Right renal pelvis (tissue), 4 donors: ENCODE measurements at places on chromosomes 4 and X.

- DNase-seq: no peak
Observed at GRCh38 chr4:61727286-61727685, 527.2 kb downstream of the ADGRL3 start.

GRCh38 chrX:149040873-149041535, 464.1 kb downstream of the IDS start:
- no peak for DNase-seq

GRCh38 chr4:111806331-111806730, 338.9 kb upstream of the FAM241A start:
- no peak for DNase-seq

DNA sequence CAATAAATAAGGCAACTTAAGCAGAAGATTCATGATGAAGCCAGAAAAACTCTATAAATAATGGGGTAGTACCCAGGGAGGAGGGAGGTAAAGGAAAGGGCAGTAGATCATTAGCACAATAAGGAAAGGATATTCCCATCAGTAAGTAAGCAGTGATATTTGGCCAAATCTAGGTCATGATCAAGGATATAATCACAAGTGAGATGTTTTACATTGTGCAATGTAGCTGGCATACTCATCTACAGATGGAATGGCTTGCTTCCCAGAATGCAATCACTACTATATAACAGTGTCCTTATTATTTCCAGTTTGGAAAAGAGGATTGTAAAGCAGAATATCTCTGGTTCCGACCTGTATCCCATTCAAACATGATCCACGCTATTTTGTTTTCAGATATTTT, 483.4 kb downstream of the RPA4 start:
- DNase-seq: no peak

DNA sequence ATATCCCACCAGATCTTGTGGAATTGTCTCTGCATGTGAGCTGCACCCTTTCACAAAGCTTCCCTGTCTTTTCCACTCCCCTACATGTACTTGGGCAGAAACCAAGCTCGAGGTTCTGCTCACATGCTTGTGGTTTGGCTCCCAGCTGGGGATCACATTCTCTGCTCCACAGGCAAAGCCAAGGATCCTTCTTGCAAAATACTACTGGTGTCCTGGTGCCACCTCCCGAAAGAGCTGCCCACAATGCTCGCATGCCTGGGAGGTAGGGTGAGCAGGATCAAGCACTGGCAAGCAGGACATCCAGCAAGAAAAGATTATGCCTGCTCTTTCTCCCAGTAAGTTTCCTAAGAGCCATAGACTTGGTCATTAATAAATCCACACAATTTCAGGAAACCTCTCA, 45.1 kb upstream of the PPARGC1A start:
- DNase-seq: no peak

DNA sequence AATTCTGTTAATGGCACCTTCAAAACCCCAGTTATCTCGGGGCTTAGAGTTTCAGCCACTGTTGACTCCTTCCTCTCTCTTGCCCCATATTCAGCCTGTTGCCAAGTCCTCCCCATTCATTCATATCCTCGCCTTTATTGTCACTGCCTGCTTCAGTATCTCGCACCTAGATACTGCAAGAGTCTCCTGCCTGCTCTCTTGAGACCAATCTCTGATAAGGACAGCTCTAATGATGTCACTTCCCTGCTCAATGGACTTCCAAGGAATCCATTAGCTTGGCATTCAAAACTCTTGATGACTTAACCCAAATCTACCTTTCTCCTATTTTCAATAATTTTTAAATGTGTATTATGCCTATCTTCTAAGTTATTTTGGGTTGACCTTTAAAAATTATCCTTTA, 1.1 kb upstream of the UBE2A start:
- no peak for DNase-seq

DNA sequence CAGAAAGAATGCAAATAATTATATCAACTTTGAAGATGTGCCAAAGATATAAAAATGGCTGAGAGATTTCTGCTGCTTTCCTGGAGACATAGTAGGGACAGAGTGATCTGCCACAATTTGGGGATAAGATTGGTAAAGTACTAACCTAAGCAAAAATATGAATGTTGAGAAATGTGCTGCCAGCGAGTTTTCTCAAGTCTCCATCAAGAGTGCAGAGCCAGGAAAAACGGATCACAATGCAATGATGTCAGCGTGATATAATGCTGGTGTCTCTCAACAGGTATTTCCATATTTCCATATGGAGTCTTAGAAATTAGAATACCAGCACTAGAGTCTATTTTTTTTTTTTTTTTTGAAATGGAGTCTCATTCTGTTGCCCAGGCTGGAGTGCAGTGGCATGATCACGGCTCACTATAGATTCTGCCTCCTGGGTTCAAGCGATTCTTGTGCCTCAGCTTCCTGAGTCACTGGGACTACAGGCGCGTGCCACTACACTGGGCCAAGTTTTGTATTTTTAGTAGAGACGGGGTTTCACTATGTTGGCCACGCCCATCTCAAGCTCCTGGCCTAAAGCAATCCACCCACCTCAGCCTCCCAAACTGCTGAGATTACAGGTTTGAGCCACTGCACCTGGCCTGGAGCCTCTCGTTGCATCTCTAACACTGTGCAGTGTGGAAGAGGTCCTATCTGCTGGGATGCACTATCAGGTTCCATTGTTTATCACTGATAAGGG, 893.5 kb downstream of the TRIML1 start:
- DNase-seq: no peak

GRCh38 chr4:180560896-180561295, 1682.3 kb upstream of the TENM3 start:
- no peak for DNase-seq

DNA sequence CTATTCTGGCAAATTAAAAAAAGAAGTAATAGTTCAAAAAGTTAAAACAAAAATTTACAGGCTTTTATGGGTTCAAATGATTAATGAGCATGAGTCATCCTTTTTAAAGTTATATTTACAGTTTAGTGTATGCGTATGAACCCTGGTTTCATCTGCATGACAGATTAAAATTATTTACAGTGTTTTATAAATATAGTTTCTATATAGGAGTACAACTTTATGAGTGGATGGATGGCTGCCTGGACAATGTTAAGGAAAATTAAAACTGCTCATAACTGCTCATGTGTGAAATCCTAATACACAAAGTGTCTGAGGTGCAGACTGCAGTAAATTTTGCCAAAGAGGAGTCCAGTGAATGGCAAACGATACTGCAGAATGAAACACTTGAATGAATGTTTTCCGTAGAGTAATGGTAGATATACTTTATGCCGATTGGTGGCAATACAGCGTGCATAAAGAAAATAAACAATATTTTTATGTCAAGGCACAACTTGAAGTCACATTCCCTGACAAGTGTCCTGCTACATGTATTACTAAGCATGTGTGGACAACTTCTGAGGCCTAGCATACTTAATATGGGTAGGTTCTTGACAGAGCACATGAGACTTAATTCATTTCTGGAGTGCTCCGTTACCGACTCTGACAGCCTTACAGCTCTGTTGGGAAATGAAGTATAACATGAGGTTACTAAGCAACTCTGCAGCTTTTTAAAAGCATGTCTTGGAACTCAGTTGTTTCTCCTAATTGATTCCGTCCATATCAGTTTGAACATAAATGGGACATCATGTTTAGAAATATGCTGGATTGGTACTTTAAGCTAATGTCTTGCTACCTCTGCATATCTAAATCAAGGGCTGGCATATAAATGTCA, 985.6 kb upstream of the PCDH7 start:
- DNase-seq: no peak

DNA sequence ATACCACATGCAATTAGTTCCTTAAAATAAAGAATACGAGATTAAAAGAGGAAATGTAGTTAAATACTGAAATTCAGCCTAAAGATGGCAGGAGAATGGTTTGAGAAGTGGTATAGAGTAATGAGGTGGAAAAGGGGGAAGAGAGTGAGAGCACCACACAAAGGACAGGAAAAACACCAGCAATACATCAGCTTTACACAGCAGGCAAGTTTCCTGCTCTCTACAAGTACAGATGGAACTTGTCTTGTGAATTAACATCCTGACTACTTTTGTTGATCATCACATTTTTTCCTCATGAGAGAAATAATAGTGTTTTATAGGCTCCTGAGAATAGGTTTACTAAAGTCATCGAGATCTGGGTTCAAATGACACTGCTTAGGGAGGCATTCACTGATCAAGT, 2.9 kb upstream of the UNC5C start:
- DNase-seq: no peak

- no peak for DNase-seq
Observed at GRCh38 chrX:16848541-16848940, 21.6 kb downstream of the RBBP7 start.

GRCh38 chrX:43559644-43560043, 96.5 kb upstream of the MAOA start:
- DNase-seq: no peak

GRCh38 chrX:75038925-75039324, 113.7 kb upstream of the NEXMIF start:
- DNase-seq: no peak

DNA sequence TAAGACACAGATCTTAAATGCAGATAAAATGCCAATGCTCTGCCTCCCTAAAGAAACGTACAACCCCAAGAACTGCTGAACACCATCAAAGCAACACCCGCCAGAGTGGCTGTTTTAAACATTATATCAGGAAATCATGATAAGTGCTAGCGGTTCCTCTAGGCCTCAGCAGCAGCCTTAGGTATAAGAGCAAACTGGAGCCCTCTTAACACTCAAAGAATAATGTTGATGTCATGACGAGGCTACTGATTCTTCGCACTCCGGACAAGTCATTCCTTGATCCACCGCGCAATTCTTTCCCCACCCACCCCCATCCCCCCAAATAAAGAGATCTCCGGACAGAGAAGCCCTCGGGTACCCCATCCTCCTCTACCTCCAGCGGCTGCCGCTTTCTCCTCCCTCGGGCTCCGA, 507 bp downstream of the LIN54 start:
- DNase-seq: no peak

- DNase-seq: peak; percentile 32
Observed at GRCh38 chrX:129738466-129739308, at the start of gene XPNPEP2. TSS of gene XPNPEP2 (plus strand) at chrX:129738979. CDS start at chrX:129739214, 235 bp downstream.

DNA sequence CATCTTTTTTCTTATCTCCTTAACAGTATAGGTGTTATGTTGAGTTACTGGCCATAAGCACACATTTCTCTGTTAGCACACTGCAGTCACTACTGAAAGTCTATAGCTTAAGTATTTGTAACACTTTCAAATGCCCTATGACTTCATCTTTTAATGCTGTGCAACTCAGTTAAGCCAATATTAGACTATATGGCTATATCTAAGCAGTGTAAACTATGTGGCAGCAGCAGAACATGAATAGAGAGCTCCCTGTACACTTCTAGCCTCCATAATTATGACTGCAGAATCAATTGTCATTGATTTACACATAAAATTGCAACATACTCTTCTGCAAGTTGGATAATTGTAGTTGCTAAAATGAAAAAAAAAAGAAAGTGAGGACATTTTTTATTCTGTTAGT, 250.3 kb downstream of the EPHA5 start:
- no peak for DNase-seq

DNA sequence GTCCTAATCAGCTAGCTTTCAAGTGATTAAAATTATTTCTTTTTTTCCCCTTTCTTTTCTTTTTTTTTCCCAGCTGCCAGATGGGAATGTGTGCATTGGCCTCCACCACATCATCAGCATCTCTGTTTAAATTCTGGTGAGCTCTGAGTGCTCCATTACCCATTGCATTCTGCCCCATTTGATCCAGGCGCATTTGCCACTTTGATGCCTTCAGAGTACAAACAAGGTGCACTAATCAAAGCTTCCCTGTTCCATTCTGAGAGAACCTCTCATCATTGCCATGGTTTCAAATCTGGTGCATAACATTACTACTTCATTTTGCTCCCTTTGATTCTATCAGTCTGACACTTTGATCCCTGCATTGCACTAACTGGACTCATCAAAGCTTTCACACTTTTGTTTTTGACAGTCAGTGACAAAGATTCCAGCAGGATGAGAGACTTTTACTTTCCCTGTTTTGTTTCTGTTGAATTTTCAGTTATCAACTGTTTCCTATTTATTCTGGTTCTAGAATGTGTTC, 238.8 kb upstream of the PCDH10 start:
- DNase-seq: no peak

GRCh38 chr4:74635490-74636123, 158.7 kb downstream of the BTC start:
- DNase-seq: no peak

GRCh38 chr4:3196670-3197359, 52.1 kb upstream of the MSANTD1 start:
- DNase-seq: no peak

DNA sequence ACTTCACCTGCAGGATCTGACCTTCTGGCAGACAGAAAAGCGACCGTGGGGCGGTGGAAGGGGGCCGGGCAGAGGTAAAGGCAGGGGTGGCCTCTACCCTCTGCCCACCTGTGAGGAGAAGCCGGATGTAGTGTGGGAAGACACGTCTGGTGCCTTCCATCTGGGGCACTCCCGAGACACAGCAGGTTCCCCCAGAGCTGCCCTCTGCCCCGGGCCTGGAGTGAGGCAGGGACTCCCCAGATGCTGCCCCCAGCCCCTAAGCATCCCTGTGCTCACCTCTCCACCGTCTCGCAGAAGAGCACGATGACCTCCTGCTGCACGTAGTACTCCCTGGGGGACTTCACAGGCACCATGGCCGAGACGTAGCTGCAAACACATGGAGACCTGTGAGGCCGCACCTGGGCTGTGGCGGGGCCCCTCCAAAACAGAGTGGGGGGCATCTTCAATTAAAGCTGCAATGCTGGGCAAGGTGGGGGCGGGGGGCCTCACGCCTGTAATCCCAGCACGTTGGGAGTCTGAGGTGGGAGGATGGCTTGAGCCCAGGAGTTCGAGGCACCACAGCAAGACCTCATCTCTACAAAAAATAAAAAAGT, 75.3 kb upstream of the MXD4 start:
- no peak for DNase-seq

- no peak for DNase-seq
Observed at GRCh38 chr4:182600093-182600492, 317.1 kb downstream of the DCTD start.
